ENCODE measurements at places on chromosomes 5 and 9. TPM values are rescaled to one million over a fixed set of nuclear protein-coding genes. Genes with fewer than 3 reads are reported as not detected.

DNA sequence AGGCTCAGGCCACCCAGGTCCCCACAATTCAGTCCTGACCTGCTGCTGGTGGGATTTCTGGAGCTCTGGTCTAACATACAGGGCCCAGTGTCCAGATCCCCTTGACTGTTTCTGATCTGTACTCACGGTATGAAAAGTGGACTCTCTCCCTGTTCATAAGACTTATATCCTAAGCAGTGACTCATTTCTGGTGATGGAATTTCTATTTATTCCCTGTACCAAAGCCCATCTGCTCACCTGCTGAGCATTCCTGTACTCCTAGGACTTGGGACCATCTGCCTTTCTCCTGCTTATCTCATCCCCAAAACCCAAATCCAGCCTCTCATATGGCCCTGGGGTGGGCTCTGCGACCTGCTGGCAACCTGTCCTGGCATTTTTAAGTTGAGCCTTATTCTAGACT lies 86.6 kb downstream of the APBA1 start:
- DNase-seq, result no peak

GRCh38 chr5:172540099-172540870 lies 86.0 kb upstream of the SH3PXD2B start:
- DNase-seq, result no peak

DNA sequence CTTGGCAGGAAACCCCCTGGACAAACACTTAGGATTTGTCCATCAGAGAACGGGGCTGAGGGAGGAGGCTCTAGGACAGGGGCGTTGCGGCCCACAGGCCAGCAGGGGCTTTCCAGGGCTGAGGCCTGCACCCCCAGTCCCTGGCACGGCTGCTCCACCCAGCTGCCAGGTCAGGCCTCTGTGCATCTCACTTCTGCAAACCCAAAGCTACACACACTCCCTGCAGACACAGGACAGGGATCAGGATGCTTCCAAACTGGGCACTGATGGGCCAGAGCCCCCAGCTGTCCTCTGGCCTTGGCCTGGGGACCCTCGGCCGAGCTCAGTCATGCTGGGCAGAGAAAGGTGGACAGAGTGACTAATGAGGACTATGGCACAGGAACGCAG lies 106.2 kb upstream of the SARDH start:
- no peak for DNase-seq

- no peak for DNase-seq
These were observed 11.4 kb upstream of the ANKRD33B start for GRCh38 chr5:10552183-10553143.

DNA sequence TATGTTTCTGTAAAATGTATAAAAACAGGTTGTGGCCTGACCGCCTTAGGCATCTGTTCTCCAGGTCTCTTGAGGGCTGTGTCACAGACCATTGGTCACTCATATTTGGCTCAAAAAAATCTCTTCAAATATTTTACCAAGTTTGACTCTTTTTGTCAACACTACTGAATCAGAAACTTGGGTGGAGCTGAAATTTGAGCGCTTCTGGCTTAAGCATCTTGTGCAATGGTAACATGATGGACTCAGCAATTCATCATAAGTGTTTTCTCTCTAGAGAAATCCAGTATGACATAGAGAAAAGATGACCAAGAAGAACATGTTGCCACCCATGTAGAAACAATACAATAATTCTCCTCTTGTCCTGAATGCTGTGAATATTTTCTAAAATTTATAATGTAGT lies 387.9 kb downstream of the MAT2B start:
- DNase-seq, result no peak

GRCh38 chr5:44933686-44934085 lies 124.9 kb downstream of the MRPS30 start:
- no peak for DNase-seq

GRCh38 chr9:114300846-114301797 lies 21.8 kb upstream of the ORM1 start:
- no peak for DNase-seq

DNA sequence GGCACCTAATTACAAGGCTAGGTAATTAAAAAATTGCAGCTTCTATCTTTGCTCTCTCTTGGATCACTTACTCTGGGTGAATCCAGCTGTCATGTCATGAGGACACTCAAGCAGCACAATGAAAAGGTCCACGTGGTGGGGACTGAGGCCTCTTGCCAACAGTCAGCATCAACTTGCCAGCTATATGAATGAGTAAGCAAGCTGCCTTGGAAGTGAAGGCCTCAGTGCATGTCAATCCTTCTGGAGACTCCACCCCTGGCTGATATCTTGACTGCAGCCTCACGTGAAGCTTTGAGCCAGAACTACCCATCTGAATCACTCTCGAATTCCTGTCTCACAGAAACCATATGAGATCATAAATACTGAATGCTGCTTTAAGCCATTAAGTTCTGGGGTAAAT lies 140.5 kb downstream of the SNX18 start:
- DNase-seq, result no peak

- no peak for DNase-seq
These were observed 22.1 kb downstream of the MRPL36 start for GRCh38 chr5:1777281-1778137.

DNA sequence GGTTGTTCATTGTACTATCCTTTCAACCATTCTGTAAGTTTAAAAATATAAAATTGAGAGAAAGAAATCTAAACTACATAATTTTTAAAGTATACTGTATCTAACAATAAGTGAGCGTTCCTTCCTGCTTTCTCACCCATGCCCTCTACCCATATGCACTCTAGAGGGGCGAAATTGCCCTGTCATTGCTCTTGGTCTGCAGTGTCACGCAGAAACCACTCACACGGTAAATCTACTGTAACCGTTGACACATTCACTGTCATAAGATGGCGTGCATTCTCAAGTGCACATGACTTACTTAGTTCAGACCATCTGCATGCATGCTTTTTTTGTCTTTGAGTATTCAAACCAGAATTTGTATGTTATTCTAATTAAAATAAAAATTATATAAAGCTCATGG lies 55.7 kb upstream of the NIPBL start:
- DNase-seq, result no peak

- DNase-seq, result no peak
These were observed 515.8 kb upstream of the COX7C start for GRCh38 chr5:86101966-86102365.

DNA sequence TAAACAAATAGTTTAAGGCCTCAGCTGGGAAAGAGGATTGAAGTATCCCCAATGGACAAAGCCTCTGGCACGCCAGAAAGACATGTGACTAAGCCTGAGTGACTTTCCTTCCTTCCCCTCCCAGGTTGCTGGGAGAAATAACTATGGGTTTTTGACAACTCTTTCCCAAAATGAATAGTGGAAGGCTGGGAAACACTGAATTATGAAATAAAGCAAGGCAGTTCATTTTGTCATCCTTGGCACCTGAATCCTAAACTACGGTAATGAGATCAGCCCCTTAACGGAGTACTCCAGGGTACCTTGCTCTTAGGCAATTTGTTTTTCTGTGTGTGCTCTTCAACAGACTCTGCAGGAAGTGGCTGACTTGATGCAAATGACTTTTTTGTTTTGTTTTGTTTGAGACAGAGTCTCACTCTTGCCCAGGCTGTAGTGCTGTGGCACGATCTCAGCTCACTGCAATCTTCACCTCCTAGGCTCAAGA lies 75.2 kb downstream of the LMNB1 start:
- no peak for DNase-seq

DNA sequence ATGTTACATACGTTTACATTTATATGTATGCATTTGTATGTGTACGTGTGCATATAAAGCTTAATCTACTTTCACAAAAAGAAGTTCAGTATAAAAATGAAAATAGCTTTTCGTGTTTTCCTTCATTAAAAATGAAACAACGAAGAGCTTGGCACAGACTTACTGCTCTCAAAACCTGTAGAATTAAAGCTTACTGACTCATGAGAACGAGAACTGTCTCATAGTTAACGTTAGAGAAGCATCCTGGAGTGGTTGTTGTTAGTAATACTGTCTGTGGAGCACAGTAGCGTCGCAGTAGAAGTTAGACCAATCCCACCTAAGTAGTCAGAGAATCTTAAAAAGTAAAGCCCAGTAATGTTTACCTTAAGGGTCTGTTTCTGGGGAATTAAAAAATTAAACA lies 1.3 kb downstream of the MAT2B start:
- no peak for DNase-seq

DNA sequence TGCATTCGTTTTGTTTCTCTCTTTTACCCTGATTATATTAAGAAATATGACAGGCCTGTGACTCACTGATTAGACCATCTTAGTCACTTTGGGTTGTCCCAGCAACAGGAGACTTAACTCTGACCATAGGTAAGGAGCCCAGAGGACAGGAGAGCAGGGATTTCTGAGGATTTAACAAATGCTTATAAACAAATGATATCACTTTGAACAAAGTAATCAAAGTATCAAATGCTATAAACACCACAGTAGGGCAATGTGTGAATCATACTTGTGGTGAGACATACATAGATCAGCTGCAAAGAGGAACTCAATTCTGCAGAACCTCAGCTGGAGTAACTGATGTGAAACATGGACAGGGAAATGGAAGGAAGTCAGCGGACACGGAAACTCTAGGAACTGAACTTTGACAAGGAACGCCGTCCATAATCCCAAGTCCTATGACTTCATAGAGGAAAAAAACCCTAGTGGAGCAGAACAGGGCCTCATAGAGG lies 190.6 kb upstream of the MSX2 start:
- no peak for DNase-seq

- DNase-seq, result no peak
These were observed 618.3 kb downstream of the NR2F1-AS1 start for GRCh38 chr5:92962752-92963151.

- no peak for DNase-seq
These were observed 1.3 kb upstream of the ZNF366 start for GRCh38 chr5:72508241-72509170.

GRCh38 chr9:124675261-124676158 lies 95.6 kb downstream of the NR6A1 start:
- no peak for DNase-seq

DNA sequence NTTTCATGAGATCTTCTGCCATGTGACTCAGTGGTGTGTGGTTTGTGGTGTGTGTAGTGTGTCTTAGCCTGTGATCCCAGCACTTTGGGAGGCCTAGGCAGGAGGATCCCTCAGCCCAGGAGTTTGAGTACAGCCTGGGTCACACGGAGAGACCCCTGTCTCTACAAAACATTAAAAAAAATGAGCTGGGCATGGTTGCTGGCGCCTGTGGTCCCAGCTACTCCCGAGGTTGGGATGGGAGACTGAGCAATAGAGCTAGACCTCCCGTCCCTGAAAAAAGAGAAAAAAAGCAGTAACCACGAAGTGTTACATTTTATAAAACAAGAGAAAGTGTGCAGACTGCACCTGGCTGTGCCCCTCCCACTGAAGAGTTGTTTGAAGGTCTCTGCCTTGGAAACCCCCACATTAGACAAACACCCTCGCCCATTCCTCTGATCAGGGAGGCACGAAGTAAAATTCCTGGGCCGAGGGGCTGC lies 21.2 kb upstream of the RNU6ATAC start:
- no peak for DNase-seq

DNA sequence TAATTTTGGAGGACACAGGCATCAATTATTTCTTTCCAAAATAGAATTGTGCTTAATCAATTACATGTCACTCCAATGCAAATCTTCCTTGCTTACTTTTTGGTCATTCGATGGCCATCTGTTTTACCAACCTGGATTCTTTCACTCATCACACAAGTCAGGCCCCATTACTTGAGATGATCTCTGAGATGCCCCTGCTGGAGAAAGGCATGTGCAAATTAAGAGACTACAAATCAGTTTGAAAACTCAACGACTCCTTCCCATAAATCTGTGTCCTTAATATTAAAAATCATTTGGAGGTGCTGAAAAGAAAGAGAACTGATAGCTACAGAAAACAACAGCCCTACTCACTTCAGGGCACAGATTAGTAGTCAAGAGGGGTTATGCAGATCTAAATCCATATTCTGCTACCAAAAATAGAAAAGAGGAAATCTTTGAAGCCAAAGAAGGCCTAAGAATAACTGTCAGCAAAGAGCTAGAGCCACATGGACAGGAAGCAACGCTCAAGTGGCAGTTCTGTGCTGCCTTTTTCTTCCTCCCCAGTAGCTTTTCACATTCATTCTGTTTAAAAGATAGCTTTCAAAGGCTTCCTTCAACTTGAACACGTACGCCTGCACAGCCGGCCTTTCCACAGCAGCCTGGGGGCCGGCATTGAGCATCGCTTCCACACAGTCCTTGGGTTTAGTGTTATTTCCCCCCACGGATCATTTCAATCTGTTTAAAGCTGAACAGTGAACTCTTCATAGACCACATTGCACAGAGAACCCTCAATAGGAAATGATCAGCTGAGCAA lies 79.3 kb upstream of the MAP3K1 start:
- no peak for DNase-seq

- no peak for DNase-seq
These were observed 30.0 kb upstream of the TRIO start for GRCh38 chr5:14112998-14113652.

DNA sequence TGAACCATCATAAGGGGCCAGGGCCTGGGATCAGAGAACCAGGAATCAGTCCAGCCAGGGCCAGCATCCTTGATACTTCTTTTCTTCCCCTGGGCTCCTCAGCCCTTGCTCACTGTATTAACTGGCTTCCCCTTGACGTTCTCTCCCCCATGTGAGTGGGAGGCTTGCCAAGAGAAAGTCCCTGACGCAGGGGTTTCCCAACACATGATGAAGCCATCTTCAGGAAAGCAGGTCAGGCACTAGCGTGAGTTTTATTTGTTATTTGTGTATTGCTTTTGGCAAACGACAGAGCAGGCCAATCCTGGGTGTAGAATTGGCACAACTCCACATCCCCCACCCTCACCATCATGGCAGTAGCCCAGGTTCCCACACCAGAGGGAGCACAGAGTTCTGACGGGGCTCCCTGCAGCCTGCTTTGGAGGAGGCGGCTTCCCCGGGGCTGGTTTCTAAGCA lies 165.5 kb upstream of the NFIL3 start:
- DNase-seq, result peak; percentile 55

DNA sequence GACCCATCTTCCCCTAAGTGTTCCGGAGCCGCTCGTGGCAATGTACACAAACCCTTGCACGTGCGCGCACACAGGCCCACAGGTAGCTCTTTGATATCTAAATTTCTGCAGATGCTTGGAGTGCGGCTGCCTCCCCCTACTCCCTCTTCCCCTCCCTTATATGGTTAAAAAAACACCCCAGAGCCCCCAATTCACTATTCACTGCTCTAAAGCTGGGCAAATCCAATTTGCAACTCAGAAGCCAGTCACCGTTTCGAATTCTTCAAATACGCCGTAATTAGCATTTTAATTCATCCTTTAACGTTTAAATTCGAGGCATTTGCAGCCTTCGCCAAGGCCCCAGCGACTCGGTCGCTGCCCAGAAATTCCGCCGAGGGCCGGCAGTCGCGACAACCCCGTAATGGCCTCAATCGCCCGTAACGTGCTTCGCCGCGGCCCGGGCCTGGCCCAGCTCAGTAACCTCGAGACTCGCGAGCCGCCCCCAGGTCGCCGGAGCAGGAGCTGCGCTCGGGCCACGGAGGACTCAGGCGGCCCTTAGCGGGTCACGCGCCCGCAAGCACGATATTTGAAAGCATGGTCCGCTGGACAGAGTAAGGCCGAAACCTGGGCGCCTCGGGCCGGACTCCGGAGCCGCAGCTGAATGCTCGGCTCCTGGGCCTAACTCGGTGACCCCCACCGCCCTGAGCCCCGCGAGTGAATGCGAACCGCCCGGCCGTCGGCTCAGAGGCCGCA lies 1.3 kb downstream of the IRX2 start:
- no peak for DNase-seq

Gene SOX30
- total RNA-seq, result 0.12 TPM

Gene IGFBPL1
- not detected for total RNA-seq

Gene TAL2
- total RNA-seq, result 1.1 TPM

Gene MCTP1
- 27.2 TPM for total RNA-seq

Gene PCDHGA9
- 6.3 TPM for total RNA-seq

Gene LAMC3
- total RNA-seq, result 0.09 TPM

Gene DOCK8
- total RNA-seq, result 28.4 TPM

Gene CSF1R
- 61.3 TPM for total RNA-seq

Gene NEUROG1
- not detected for total RNA-seq

Gene ACTBL2
- total RNA-seq, result not detected
